ENCODE measurements at places on chromosomes 13 and 19.

DNA sequence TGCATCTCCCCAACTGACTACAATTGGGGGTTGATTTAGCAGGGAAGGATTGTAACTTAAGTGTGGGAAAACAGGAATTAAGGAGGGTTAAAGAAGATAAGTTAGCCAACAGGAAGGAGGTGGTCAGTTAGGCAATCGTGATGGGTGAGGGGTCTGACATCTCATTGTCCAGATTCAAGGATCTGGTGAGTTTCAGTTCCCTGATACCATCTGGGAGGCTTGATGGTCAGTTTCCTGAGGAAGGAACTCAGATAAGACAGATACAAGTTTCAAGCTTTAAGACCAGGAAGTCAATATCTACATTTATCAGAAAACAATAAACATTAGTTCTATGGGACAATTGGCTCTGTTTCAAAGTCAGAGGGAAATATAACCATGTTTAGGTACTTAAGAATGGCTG, 601.8 kb downstream of the SLITRK6 start:
- no peak for DNase-seq

DNA sequence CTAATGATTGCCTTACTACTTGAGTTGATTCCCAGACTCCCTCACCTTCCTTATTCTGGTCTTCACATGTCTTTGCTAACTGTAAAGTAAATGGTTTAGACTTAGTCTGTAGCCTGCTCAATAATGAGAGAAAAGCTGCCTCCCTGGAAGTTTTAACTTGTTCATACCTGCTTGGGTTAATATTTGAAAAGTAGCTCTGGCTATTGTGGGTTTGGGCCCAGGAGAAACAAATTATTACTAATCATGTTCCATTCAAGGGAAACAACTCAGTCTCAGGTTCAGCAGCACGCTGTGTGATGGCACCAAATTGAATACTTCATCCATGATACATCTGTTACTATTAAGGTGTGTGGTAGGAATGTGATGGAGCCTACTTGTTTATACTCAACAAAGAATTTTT, 75.0 kb downstream of the ZMYM2 start:
- DNase-seq, result no peak

DNA sequence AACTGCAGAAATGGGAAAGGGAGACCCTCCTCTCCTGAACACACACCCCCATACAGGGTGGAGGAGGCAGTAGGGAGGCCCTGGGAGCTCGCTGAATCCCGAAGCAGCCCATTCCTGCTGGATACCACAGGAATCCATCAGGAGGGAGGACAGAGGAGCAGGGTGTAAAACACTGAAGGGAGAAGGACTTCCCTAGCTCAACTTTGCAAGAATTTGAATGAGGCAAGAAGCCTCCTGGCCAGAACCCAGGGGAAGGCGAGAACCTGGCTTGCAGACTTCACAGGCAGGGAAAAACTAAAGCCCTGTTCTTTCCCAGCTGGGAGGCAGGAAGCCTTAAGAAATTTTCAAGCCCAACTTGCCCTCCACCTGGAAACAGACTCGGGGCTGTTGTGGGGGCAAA, 43.5 kb downstream of the ZNF91 start:
- DNase-seq, result no peak

GRCh38 chr19:47720669-47721422, 7.6 kb downstream of the EHD2 start:
- DNase-seq, result no peak

GRCh38 chr19:900043-900301, 6.7 kb downstream of the RNU6-9 start:
- DNase-seq, result no peak

- no peak for DNase-seq
Measured at GRCh38 chr19:14906711-14907110, 20.8 kb upstream of the OR7A17 start.

DNA sequence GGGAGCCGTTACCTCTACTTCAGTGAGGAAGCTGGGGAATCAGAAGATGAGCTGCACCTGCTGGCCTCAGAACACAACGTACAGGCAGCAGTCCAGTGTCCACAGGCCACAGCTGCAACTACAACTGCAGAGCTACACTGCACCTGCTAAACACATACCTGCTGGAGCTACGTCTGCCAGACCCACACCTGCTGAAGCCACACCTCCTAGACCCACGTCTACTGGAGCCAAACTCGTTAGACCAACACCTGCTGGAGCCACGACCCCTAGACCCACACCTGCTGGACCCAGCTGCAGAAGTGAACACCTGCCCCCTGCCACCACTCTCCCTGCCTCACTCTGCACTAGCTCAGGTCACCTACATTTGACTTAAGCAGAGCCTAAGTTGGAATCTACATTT, 169.9 kb downstream of the USP12 start:
- DNase-seq, result no peak

GRCh38 chr13:46088821-46089562, 15.8 kb downstream of the CPB2 start:
- no peak for DNase-seq

GRCh38 chr13:102913914-102914313, 68.1 kb downstream of the ERCC5 start:
- no peak for DNase-seq

DNA sequence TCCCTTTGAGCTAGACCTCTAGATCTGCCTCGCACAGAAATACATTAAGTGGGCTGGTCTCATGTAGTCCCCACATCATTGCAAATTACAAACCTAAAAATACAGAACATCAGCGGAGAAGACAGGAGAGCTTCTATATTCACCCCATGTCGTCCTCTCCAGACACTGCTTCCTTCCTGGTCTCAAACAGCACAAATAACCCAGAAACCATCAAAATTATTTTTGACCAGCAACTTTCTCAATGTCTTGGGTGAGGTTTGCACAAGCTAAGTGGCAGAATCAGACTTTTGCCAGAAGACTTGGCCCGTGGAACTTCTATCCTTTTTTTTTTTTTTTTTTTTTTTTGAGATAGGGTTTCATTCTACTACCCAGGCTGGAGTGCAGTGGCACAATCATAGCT, 28.2 kb downstream of the CLEC17A start:
- DNase-seq, result no peak

- DNase-seq, result no peak
Measured at GRCh38 chr13:22744688-22745452, 435.9 kb upstream of the SGCG start.

DNA sequence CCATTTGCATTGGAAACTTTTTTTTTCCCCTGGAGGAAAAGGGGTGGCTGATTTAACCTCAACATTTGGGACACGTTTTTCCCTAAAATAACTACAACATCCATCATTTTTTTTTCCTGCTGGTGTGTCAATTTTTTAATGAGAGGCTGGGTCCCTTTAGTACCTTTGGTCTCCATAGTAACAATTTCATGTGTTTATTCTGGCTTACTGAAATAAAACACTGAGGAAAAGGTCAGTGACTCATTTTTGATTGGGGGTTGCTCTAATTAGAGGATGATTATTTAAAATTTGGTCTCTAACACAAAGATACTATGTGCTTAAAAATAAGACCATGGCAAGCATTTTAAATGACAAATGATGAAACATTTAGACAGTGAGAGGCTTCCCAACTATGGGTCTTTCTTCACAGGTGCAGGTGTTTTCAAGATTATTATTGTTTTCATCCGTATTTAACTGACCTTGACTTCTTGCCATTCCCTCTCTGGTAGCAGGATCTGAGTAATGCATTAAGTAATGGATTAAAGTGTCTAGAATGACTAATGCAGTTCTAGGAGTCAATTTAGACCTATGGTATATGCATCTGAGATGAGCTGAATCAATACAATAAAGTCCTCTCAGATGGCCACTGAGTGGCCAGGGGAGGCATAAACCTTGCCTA, 406.4 kb downstream of the KCNRG start:
- DNase-seq, result no peak

- DNase-seq, result no peak
Measured at GRCh38 chr13:21688056-21688455, 17.2 kb downstream of the FGF9 start.

DNA sequence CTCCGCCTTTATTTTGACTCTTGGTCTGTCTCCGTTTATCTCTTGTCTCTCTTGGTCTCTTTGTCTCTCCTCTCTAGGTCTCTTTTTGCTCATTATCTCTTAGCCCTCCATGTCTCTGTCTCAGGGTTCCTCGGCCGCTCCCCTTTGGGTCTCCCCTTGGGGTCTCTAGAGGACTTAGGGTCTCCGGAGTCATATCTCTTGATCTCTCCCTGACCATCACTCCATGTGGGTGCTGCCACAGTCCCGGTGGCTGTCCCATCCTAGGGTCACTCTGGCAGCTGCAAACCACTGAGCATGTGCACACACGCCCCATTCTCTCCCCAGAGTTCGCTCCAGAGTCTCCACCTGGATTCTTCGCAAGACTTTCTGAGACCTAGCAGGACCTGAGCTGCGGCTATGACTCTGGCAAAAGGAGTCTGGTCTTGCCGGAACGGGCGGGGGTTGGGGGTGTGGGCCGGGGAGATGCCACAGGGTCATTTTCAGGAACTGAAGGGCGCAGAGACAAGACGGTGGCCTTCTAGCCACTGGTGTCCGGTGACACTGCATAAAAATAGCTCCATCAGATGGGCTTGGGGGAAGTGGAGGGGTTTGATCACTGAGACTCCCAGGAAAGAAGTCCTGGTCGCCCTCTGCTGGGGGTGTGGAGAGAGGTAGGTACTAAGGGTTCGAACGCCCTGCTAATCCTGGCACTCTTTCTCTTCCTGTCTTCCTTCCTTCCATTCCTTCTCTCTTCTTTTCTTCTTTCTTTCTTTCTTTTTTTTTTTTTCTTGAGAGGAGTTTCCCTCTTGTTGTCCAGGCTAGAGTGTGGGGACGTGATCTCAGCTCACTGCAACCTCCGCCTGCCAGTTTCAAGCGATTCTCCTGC, 1.2 kb upstream of the KCNA7 start:
- peak; percentile 49 for DNase-seq

Measured in activated CD4-positive, alpha-beta T cell treated with anti-CD3 and anti-CD28 coated beads for 36 hours (primary cell).